ENCODE measurements at places on chromosomes 16 and 17. TPM values are rescaled to one million over a fixed set of nuclear protein-coding genes. Genes with fewer than 3 reads are reported as not detected.

OR3A3 gene
- total RNA-seq = not detected

PRAC1 gene
- not detected for total RNA-seq

NAGS gene
- total RNA-seq = 0.98 TPM

NPIPB13 gene
- total RNA-seq = 2.9 TPM

IL17C gene
- total RNA-seq = 0.15 TPM

PHOSPHO1 gene
- not detected for total RNA-seq

PYDC1 gene
- total RNA-seq = not detected

C17orf78 gene
- total RNA-seq = not detected

MT1M gene
- not detected for total RNA-seq

AOC3 gene
- total RNA-seq = 0.13 TPM

SREBF1 gene
- total RNA-seq = 160 TPM

TOP2A gene
- total RNA-seq = 127 TPM

PIRT gene
- total RNA-seq = not detected

AGRP gene
- total RNA-seq = not detected

SLC13A5 gene
- total RNA-seq = 0.19 TPM

RCVRN gene
- 1.2 TPM for total RNA-seq

CCL7 gene
- not detected for total RNA-seq

SMTNL2 gene
- total RNA-seq = not detected

SPECC1 gene
- total RNA-seq = 16.1 TPM

ACE gene
- 2.6 TPM for total RNA-seq

SETD1A gene
- total RNA-seq = 9.8 TPM

SKAP1 gene
- not detected for total RNA-seq

TBC1D3 gene
- total RNA-seq = not detected

HES7 gene
- total RNA-seq = 0.91 TPM

CCL2 gene
- 4.1 TPM for total RNA-seq

RAB26 gene
- total RNA-seq = 9.0 TPM

C17orf75 gene
- 63.0 TPM for total RNA-seq

CHST5 gene
- total RNA-seq = 0.16 TPM

KRTAP9-3 gene
- total RNA-seq = not detected

PARD6A gene
- total RNA-seq = 4.2 TPM

GAS7 gene
- 64.2 TPM for total RNA-seq

RECQL5 gene
- total RNA-seq = 42.6 TPM

MRPL12 gene
- total RNA-seq = 42.8 TPM

PYCARD gene
- not detected for total RNA-seq

CES4A gene
- not detected for total RNA-seq

CLEC16A gene
- 14.2 TPM for total RNA-seq

GAST gene
- not detected for total RNA-seq

CKLF gene
- total RNA-seq = 120 TPM

CETP gene
- total RNA-seq = not detected

CSF3 gene
- total RNA-seq = not detected

GNAO1 gene
- 6.1 TPM for total RNA-seq
